ENCODE measurements at places on chromosomes 1 and 21. TPM values are rescaled to one million over a fixed set of nuclear protein-coding genes. Genes with fewer than 3 reads are reported as not detected.
A peak's percentile ranks its signal among the peaks of the same experiment; 100 is the strongest.

- no peak for DNase-seq
These were observed 100.0 kb upstream of the HNRNPU start for GRCh38 chr1:244964112-244964971.

GRCh38 chr21:42452401-42453223, 43.4 kb downstream of the RSPH1 start:
- DNase-seq: no peak

Gene GUCA2A
- polyA plus RNA-seq: not detected

Gene LEPROT
- polyA plus RNA-seq: 150 TPM

- no peak for DNase-seq
These were observed 114.6 kb upstream of the NEK7 start for GRCh38 chr1:198042168-198042567.

DNA sequence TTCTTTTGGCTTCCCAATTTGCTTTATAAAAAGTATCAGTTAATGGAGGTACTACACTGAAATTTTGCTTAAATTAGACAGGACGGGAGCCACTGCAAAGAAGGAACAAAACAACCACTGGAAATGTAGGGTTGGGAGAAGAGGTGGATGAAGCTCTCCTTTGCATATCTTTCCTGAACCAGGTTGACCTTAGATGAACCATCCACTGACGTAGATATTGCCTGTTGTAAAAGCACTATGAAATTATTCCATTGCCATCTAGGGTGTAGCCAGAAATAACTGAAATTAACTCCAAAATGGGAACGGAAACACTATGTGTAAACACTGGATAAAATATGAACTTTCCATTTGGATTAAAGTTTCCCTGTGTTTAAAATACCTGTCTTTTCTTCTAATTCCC, 1.2 kb upstream of the ABL2 start:
- no peak for DNase-seq

Gene KLHDC7A
- polyA plus RNA-seq: 11.2 TPM

GRCh38 chr21:36852864-36853263, 113.6 kb downstream of the HLCS start:
- DNase-seq: no peak

Gene GPR37L1
- 0.06 TPM for polyA plus RNA-seq

DNA sequence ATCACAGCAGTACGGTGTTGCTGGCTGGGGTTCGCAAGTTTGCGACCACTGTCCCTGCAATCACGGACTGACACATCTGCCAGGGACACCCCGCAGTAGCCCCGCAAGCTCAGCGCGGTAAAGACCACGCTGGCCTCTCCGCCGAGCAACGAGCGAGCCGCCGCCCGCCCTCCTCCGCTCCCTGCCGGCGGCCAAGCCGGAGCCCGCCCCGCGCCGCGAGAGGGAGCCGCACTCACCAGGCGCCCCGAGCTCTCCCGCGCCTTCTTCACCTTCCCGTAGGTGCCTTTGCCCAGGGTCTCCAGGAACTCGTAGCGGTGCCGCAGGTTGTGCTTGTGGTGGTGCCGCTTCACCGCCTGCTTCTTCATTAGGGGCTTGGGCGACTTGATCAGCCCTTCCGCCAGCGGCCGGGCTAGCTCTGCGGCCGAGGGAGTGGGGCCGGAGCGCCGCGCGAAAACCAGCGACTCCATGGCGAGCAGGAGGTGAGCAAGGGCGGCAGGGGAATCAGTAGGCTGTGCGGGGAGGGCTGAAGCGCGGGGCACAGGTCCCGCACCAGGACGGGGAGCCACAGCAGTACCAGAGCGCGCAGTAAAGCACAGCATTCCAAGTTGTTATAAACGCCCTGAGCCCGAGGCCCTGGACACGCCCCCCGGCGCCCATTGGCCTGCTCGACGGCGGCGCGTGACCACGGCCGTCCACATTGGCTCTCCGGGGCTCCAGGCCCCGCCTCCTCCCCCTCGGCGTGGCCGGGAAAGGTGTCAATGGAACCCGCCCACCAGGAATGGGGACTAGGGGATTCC, at the start of gene NUAK2:
TSS of gene NUAK2 (minus strand) at position 584 of the 797 bp plus-strand sequence. CDS start at position 467, 117 bp downstream.
- peak; percentile 88 for DNase-seq

DNA sequence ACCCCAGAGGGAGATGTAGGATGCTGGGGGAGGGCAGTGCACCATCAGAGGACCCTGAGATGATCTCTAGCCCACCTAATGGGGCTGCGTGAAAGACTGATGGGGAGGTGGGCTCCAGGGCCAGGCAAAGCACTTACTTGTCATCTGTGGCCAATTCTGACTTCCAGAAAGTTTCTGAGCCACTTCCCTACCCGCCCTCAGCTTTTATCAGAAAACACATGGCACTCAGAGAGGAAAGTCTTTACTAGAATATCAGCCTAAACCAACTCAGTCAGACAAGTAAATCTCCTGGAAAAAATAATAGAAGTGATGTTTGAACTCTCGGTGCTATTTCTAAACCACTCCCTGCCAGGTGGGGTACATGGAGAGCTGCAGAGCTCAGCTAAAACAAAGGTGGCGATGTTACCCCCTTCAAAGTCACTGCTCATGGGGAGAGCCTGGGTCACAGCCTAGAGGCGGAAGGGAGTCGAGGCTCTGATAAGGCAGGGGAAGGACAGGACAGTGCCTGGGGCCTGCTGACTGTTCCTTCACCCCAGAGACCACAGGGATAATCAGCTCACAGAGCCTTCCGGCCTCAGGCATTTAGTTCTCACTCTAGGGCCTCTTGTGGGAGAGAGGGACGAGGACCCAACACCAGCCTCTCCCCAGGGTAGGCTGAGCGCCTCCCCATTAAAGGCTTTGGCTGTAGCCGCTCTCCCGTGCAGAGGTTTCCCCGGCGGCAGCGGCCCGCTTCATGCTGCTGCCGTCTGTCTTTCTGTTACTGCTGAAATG, 14.2 kb downstream of the SMIM12 start:
- no peak for DNase-seq

- DNase-seq: no peak
These were observed 134.8 kb downstream of the NOS1AP start for GRCh38 chr1:162204129-162204822.

GRCh38 chr1:6129313-6129712, 50.8 kb downstream of the CHD5 start:
- DNase-seq: no peak

Gene NBPF10
- 2.9 TPM for polyA plus RNA-seq

Gene BATF3
- 0.73 TPM for polyA plus RNA-seq

Gene AGMAT
- polyA plus RNA-seq: 35.6 TPM

Gene ZNF683
- not detected for polyA plus RNA-seq

- no peak for DNase-seq
These were observed 5.9 kb downstream of the SOD1 start for GRCh38 chr21:31665397-31665796.

- DNase-seq: no peak
These were observed 5.4 kb downstream of the SMIM1 start for GRCh38 chr1:3777647-3778589.

DNA sequence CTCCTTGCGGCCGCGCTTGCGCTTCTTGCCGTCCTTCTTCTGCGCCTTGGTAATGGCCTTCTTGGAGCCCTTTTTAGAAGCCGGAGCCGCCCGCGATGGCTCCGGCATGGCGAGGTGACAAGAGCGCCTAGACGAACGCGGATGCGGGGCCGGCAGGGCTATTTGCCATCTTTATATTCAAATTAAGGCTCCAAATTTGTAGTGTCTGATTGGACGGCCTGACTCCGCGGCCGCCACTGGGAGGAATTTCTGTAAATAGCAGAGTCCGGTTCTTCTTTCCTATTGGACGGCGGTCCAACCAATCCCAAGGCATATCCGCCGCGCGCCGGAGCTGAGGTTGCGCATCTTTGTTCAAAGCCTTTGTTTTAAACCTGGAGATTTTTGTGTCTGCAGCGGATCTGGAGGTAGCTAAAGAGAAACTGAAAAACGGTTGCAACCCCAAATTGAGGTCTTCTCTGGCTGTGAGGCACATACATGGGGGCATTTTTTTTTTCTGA, 22.6 kb upstream of the RNF187 start:
- peak; percentile 85 for DNase-seq

Gene UBASH3A
- polyA plus RNA-seq: not detected

- no peak for DNase-seq
These were observed 26.8 kb downstream of the NFIA start for GRCh38 chr1:61109158-61109557.

GRCh38 chr1:7587108-7587772, 183.9 kb upstream of the VAMP3 start:
- DNase-seq: no peak

DNA sequence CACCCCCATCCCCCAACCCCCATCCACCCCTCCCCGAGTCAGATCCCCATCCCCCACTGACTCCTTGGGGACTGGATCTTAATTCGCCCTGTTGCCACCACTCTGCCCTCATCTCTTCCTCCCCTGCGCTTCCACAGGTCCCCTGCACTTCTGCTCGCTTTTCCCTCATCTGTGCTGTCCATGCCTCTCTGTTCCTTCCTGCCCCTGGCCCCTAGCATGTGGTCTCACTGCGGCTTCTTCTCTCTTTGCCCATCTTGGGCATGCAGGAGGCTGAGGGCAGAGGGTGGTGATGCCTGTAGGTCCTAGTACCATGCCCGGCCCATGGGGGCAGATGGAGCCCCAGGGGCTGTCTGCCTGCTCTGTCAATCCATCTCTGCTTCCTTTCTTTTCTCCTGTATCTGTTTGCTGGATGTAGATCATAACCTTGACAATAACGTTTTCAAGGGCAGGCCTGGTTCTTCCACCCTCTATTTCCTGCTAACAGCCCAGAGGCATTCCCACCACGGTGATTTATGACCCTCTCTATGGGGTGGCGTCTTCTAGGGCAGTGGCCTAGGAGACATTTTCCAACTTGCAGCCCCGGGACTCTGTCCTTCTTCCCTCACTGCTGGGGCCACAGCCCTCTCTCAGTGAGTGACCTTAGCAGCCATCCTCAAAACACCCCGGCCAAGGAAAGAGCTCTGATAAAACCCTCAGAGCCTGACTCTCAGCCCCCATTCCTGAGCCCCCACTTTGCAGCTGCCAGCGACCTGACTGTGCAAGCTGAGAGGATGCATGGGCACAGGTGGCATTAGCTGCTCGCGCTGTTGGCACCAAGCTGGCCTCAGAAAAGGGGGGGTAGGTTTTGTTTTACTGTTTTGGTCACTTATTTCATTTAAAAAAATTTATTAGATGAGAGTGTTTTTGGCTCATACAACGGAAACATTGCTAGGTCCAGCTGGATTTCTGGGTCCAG, 33.9 kb downstream of the TMEM51 start:
- DNase-seq: no peak

DNA sequence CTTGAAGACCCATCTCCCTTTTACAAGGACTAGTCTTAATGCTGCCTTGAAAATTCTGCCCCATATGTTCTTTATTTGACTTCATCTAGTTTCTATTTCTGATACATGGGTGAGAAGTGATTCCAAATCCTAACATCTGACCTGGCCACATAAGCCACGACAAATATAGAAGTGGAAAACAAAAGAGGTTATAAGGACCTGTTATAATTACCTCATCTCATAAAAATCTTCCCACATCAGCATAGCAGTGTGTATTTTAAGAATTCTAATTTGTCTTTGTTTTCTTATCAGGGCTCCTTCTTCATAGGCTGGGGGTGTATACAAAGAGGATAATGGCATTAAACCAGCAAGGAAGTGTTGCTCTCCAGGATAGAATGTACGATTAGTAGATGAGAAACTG, 1007.4 kb downstream of the TTLL7 start:
- no peak for DNase-seq

Gene HAO2
- 75.5 TPM for polyA plus RNA-seq

GRCh38 chr21:26719750-26720149, 125.5 kb downstream of the ADAMTS1 start:
- DNase-seq: no peak

Gene OLIG2
- polyA plus RNA-seq: not detected

DNA sequence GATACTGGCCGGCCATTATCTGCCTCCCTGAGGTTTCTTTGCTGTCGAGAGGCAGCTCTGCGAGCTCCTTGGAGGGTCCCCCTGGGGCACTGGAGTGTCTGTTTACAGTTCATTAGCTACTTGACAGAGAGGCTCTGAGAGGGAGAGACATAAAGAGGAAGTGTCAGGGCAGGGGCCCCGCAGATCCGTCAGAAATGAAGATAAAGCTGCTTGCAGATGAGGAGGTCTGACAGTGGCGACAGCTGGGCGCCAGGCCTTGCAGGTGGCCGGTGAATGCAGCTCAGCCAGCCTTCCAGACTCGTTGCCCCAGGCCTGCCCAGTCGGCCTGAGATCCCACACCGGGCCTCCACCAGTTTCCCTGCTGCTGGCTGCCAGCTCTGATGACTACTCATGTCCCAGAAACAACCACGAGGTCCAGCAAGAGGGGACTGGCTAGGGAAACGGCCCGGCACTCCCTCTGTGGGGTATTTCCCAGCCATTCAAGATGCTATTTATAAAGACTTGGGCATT, 84.7 kb downstream of the DISP3 start:
- peak; percentile 13 for DNase-seq

DNA sequence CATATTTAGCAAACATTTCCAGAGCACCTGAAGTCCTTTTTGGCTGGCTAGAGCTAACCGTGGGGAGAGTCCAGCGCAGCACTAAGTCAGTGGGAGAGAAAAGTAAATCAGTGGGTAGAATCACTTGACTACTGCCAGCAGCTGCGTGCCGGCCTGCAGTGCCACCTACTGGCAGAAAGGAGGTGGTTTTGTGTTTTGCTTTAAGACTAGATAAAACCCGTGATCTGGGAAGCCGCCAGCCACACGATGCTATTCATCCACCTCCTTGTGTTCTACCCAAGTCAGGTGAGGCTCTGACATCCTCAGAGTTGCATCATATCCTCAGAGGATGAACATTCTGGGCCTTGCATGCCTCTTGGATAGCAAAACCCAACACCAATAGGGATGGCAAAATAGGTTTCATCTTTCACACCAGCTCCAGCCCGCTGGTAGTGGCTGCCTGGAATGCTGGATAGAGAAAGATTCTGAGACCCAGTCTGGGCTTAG, 14.1 kb upstream of the HEYL start:
- DNase-seq: no peak

GRCh38 chr1:212475151-212475550, 42.4 kb downstream of the NENF start:
- DNase-seq: no peak

GRCh38 chr1:9850442-9851162, 26.8 kb upstream of the CLSTN1 start:
- DNase-seq: no peak

- DNase-seq: no peak
These were observed 63.1 kb downstream of the PTGFR start for GRCh38 chr1:78553859-78554258.

Gene ANGPTL1
- polyA plus RNA-seq: 5.0 TPM

Gene HIVEP3
- polyA plus RNA-seq: 3.4 TPM

Gene TAGLN2
- polyA plus RNA-seq: 150 TPM

Gene IGSF9
- polyA plus RNA-seq: 19.9 TPM

DNA sequence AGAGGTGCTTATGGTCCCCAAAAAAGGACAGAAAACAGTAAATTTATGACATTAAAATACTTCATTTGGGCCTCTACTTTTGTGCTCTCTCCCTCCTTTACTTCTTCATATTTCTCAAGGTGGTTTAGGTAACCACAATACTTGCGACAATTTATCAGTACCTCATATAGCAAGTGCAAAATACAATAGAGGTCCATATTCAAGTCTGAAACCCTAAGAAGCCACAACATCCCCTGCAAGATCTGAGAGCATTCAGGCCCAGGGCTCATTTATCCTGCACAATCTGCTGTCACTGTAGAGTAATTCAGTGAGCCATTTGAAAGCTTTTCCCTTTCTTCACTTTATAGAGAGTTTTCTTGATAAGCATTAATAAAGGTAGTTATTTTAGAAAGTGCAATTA, 24.2 kb upstream of the ATP6V1G3 start:
- DNase-seq: no peak
